ENCODE measurements at places on chromosomes 2 and 18. TPM values are rescaled to one million over a fixed set of nuclear protein-coding genes. Genes with fewer than 3 reads are reported as not detected.

The SCN9A gene
- total RNA-seq: 6.2 TPM

The ACADL gene
- total RNA-seq: 1.00 TPM

The SERPINB3 gene
- total RNA-seq: 32.5 TPM

The FBXO36 gene
- total RNA-seq: 5.1 TPM

The SERPINB4 gene
- total RNA-seq: 63.5 TPM

The SPATA3 gene
- total RNA-seq: not detected

All from nasal cavity respiratory epithelium epithelial cell of viscerocranial mucosa (primary cell).